ENCODE measurements at places on chromosomes 5 and 9. TPM values are rescaled to one million over a fixed set of nuclear protein-coding genes. Genes with fewer than 3 reads are reported as not detected.

OR1Q1 gene
- total RNA-seq: not detected

DNA sequence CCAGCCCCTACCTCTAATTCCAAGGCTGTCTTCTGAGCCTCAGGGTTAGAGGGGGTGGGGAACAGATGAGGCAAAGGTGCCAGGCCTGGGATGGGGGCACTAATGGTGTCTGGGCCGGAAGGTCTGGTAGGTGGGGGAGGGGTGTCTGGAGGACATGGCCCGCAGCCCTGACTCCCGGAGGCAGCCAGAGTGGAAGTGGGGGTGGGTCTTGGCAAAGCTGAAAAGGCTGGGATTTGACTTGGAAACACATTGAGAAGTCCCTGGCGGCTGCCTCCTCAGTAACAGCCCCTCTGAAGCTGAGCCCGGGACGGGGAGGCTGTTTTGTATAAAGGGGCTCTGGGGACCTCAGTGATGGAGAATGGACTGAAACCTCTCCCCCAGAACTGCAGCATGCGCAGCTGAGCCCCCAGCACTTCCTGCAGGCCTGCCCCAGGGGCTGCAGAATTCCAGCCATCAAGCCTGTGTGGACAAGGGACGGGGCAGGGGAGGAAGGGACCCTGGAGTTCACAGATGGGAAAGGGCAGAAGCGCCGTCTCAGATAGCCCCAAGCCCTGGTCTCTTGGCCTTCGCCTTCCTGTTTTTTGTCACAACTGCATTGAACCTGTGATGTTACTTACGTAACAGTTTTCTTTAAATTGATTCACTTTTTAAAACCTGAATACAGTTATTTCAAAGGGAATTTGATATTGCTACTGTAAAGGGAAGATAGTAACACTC lies 49.3 kb upstream of the SYNPO start:
- H3K27me3 ChIP-seq: no peaks in the 10 kb centered on the region
- no peaks in the 10 kb centered on the region for H3K36me3 ChIP-seq
- H3K4me1 ChIP-seq: peaks cover 61% of the 10 kb centered on the region
- peak; percentile 9 for DNase-seq

DNA sequence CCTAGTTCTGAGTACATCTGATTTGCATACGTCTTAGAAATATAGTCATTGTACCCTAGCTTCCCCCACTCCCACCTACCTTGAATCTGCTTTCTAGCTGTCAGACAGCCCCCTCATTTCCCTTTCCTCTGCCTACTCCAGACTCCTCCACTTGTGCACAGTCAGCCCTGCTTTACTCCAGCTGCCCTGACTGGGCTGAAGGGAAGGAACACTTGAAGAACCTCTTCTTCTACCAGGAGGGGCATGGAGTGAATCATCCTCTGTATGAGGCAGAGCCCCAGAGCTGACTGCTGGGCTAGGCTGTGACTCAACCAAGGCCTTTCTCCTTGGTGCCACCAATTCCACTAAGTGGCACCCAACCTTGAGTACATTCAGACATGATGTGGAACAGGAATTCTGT lies 18.1 kb upstream of the ZFR start:
- H3K36me3 ChIP-seq: no peaks in the 10 kb centered on the region
- no peak for DNase-seq
- no peak overlapping the region for H3K4me3 ChIP-seq
- H3K27ac ChIP-seq: no peak overlapping the region

GPR151 gene
- total RNA-seq: not detected

- no peaks in the 10 kb centered on the region for H3K36me3 ChIP-seq
- H3K27ac ChIP-seq: no peak overlapping the region
- H3K4me3 ChIP-seq: no peak overlapping the region
- H3K27me3 ChIP-seq: no peaks in the 10 kb centered on the region
- DNase-seq: no peak
- H3K4me1 ChIP-seq: no peaks in the 10 kb centered on the region
These were observed 45.3 kb downstream of the CWC27 start for GRCh38 chr5:64814073-64814472.

HTR1A gene
- total RNA-seq: not detected

- no peaks in the 10 kb centered on the region for H3K36me3 ChIP-seq
- no peaks in the 10 kb centered on the region for H3K27me3 ChIP-seq
- peaks cover 49% of the 10 kb centered on the region for H3K4me1 ChIP-seq
- no peak for DNase-seq
These were observed 99.1 kb downstream of the AOPEP start for GRCh38 chr9:94825611-94825958.

DNA sequence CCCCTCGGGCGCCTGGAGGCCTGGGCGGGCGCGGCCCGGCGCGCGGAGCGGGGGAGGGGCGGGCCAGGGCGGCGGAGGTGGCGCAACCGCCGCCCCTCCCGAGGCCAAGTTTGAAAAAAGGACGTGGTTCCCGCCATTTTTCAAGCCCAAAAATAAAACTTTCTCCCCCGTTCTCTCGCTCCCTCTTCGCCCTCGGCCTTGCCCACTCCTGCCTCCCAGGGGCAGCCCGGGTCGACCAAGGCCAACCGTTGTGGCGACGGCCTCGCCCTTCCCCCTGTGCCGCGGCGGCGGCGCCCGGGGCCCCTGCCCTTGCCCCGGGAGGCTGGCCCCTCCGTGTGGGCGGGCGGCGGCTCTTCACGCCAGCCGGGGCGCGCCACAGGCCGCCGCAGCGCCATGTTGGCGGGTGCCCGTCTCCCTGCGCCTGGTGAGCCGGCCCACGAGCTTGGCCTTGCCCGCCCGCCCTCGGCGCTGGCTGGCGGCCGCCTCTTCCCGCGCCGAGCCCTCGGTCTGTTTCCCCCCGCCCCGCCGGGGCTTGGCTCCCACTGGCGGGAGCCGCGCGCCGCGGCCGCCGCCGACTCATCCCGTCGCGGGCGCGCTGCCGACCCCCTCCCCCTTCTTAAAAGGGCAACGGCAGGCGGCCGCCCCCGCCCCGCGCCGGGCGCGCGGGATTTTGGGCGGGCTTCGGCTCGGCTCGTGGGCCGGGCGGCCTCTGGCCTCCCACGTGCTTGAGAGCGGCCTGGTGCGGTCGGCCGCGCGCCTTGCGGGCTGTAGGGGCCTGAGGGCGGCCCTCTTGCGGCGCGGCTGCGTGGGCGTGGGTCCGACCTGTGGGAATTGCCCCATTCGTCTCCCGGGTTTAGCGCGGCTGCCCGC lies 1.3 kb downstream of the ANP32B start:
- H3K27me3 ChIP-seq: no peaks in the 10 kb centered on the region
- peak; percentile 85 for DNase-seq
- H3K36me3 ChIP-seq: no peaks in the 10 kb centered on the region
- peak overlapping the region; percentile 99 for H3K27ac ChIP-seq

AK3 gene
- total RNA-seq: 37.1 TPM
